ENCODE measurements at places on chromosomes 7 and 10. TPM values are rescaled to one million over a fixed set of nuclear protein-coding genes. Genes with fewer than 3 reads are reported as not detected.
A peak's percentile ranks its signal among the peaks of the same experiment; 100 is the strongest.

SEMA3D gene
- not detected for total RNA-seq

SORCS3 gene
- 0.14 TPM for total RNA-seq

GRCh38 chr7:29865526-29865925 lies 59.2 kb downstream of the WIPF3 start:
- no peak for DNase-seq

GPR85 gene
- total RNA-seq, result not detected

- DNase-seq, result no peak
Measured at GRCh38 chr10:43079856-43080255, 3.0 kb downstream of the RET start.

DNA sequence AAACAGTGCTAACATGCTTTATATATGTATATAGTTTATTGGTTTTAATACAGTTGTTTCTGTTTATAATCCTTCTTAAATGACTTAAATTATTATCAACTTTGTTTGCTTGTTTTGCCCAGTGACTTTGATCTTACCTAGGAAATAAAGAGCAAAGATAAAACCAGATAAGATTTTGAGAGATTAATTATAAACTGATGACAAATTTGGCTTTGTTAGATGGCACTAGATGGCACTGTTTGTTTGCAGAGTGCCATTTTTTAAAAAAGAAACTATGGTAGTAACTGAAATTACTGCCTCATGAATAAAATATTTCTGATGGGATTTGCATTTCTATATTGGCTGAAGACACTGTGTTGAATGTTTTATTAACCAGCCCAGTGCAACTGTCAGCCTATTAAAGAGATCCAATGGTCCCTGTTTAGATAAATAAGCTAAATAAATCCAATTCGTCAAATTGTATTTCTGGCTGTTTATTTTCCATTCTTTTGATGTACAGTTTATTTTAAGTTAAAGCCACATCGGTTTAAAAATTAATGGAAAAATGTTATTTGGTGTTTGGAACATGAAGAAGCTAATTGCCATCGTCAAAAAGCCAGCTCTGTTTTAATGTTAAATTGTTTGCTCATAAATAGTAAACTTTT lies 28.7 kb downstream of the VTI1A start:
- no peak for DNase-seq

PMPCB gene
- 108 TPM for total RNA-seq

GRCh38 chr7:8560501-8560900 lies 127.1 kb downstream of the NXPH1 start:
- DNase-seq, result no peak

CDK1 gene
- total RNA-seq, result 0.31 TPM

SPAM1 gene
- total RNA-seq, result not detected

- no peak for DNase-seq
Measured at GRCh38 chr10:27949528-27950241, 49.2 kb downstream of the ODAD2 start.

DNA sequence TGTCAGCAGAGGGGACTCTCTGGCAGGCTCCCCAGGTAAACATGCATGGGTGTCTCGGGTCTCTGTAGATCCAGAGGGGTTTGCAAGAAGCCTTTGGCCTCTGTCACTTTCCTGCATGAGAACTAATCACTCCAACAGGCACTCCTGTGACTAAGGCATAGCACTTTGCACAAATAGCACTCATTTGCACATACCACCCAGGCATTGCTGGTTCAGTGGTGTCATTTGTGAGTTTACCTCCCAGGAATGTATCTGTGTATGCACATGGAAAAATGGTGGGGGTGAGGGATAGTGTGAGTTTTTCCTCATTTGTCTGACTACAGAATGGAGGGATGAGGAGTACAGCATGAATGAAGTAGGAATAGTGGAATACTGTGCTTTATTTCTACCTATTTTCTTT lies 39.5 kb downstream of the CNNM1 start:
- DNase-seq, result no peak

- DNase-seq, result no peak
Measured at GRCh38 chr10:106973288-106973687, 191.2 kb downstream of the SORCS1 start.

DNA sequence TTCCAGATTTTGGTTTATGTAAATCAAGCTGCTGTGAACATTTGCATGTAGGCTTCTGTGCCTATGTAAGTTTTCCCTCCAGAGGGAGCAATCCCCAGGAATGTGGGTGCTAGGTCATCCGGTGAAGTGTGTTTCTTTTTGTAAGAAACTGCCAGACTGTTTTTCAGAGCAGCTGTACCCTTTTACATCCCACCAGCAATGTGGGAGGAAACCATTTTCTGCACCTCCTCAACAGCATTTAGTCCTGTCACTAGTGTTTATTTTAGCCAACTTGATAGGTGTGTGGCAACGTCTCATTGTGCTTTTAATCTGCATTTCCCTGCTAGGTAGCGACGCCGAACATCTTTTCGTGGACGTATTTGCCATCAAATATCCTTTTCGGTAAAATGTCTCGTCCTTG lies 395.7 kb upstream of the FOXK1 start:
- DNase-seq, result no peak

DNA sequence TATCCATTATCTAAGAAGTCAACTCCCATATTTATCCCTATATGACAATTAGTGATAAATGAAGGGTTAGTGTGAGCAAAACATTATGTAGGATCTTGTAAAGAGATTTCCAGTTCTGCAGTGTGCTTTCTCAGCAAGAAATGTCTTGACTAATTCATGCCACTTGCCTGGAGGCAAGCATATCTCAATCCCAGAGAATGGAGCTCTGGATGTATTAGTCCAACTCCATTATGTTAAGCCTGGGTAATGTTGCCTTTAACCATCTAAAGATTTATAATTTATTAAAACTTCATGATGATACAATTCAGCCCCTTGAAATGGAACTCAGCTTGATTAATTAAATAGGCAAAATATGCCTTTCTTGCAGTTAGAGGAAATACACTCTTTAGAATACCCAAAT lies 1079.9 kb upstream of the LRRTM3 start:
- DNase-seq, result no peak

GRCh38 chr7:141874787-141875186 lies 33.5 kb upstream of the PRSS37 start:
- no peak for DNase-seq

DNA sequence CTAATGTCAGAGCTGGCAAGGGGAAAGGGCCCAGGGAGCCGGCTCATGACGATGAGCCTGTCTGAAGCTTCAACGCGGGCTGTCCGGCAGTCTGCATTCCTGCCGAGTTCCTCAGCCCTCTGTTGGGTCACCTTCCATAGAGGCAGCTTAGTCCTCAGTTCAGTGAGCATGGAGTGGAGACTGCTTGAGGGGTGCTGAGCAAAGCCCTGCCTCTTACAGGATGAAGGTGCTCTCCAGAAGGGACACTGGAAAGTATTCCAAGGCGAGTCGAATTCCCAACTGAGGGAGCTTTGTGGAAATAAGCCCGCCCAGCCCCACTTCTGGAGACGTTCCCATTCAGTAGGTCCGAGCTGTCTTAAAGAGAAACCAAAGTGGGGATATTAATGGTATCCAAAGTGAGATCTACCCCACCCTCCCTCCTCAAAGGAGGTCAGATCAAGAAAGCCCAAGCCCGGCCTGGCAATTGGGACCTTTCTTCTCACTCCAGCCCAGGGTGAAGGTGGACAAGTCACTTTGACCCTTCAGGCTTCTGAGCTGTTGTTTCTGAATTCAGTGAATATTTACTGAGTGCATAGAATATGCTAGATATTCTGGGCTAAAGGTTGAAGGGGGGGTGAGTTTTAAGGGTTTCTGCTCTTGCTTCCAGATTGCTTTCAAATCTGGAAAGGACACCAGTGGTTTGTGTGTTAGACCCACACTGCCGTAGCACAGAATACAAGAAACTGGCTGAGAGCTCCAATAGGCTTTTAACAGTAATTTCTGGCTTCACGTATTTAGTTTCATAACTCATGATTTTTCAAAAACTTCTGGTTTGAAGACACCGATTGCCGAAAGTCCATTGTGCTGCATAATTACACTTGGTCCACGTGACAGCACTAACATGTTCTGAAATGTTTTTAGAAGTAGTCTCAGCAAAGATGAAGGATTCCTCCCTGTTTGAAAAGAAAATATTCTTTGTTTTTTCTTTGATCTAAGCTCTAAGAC lies 3.5 kb downstream of the EGFR start:
- no peak for DNase-seq

DNA sequence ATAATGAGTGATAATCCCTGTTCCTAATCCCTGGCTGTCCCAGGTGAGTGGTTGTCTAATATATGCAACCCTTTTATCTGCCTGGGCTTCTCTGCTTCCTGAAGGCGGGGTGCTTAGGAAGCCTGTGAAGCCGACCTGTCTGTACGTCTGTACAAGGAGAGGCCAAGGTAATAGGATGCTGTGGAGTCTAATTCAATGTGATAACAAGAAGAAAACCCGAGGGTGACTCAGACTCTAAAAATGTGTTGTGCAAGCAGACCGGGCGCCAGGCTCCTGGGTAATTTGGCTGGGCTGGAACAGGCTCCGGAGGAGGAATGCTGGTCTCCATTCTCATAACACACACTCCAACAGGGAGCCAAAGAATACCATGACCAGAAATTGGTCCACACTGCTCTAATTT lies 43.6 kb downstream of the THNSL1 start:
- no peak for DNase-seq

GRCh38 chr7:27185013-27185853 lies at the start of gene HOXA11:
TSS of gene HOXA11 (minus strand) at chr7:27185232. CDS start at chr7:27185144, 88 bp downstream.
- DNase-seq, result no peak

DNA sequence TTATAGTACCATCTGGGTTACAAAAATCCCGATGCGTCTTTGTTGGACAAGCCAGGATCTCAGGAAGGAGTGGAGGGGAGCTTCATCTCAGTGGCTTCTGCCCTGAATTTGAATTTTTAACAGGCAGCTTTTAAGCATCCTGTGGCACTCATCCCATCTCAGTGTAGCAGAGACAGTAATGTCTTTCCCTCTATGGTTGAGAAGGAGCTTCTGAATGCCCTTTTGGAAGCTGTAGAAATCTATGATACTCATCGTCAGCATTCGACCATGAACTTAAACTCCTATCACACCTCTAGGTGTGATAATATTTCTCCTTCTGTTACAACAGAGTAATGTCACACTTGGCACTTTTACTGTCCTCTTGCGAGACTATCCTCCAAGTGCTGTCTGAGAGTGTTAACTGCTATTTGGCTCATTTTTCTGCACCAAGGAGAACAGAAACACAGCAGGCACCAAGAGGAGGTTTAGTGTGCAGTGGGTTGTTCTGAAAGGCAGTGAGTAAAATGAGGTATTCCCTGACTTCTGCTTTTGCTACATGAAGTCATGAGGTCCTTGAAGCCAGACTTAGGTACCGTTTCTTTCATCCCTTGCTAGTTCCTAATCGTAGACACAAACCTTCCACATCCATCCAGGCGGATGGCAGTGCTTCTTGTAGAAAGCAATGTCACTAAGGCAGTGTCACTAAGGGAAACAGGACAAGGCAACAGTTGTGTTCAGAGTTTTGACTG lies 177.4 kb downstream of the CELF2 start:
- no peak for DNase-seq

- DNase-seq, result no peak
Measured at GRCh38 chr10:67297637-67298181, 371.9 kb downstream of the LRRTM3 start.

DNA sequence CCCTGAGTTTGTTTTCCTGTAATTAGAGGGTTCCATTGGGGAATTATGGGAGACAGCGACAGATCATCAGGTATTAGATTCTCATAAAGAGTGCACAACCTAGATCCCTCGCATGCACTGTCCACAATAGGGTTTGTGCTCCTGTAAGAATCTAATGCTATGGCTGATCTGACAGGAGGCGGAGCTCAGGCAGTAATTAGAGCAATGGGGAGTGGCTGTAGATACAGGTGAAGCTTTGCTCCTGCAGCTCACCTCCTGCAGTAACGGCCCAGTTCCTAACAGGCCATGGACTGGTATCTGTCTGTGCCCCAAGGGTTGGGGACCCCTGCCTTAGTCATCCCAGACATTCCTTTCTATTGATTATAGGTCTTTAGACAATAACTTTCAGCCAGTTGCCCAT lies 894 bp upstream of the ZSCAN21 start:
- no peak for DNase-seq

FRG2B gene
- total RNA-seq, result not detected

- DNase-seq, result no peak
Measured at GRCh38 chr7:82549616-82550285, 106.2 kb upstream of the CACNA2D1 start.

- DNase-seq, result no peak
Measured at GRCh38 chr10:75291805-75292204, 56.0 kb upstream of the COMTD1 start.

AKR1C3 gene
- 0.53 TPM for total RNA-seq

DNA sequence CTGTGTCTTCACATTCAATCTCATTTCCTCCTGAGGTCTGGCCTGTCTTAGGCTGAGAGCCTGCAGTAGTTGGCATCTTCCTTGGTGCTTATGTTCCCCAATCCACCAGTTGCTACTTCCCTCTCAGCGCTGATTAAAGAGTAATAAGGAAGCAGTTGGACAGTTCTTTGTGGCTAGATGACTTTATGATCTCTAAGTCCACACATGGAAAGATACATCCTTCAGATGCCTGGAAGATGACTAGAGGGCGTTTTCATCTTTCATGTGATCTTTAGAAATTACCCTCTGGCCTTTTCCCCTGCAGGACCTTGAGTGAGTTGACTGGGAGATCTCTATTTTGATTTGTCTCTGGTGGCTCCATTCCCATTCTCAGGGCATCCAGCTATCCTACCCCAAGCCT lies 204.5 kb downstream of the GRM3 start:
- DNase-seq, result no peak

SPOCK2 gene
- 909 TPM for total RNA-seq

- DNase-seq, result no peak
Measured at GRCh38 chr10:93954299-93954698, 39.4 kb upstream of the PLCE1 start.

TSPAN13 gene
- 0.49 TPM for total RNA-seq

DNA sequence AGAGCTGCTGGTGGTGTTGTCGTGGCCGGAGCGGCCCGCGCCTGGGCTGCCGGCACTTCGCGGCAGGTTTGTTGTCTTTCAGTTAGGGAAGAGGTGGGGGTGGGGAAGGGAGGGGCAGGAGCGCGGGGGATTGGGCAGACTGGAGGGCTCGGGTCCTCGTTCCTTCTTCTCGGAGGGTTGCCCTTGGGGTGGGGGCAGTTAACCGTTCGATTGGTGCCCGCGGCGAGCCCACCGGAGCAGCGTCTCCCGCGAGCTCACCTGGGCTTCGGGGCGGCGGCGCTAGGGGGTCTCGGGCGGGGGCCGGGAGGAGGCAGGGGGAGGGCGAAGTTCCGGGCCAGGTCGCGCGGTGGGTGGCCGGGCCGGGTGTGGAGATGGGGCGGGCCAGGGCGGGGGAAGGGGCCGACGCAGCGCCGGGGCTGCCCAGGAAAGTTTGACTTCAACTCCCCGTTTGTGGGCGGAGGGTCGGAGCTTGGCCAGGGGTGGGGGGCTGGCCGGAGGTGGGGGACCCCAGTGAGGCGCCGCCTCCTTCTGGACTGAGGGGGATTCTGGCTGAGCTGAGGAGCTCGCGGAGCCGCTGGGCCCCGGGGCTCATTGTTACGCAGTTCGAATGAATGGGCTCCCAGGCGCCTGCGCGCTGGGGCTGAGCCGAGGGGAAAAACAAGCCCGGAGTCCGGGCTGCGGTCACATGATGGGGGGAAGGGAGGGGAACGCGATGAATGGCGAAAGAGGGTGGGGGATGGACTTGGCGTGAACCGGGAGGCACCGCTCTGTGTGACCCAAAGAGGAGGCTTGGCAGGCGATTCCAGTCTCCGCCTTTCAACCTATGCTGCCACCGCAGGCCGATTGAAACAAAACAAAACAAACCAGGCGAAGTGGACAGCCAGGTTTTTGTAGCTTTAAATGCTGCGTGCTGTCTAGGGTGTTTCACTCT lies 582 bp downstream of the HBP1 start:
- peak; percentile 84 for DNase-seq

- no peak for DNase-seq
Measured at GRCh38 chr7:18754766-18755165, 259.2 kb downstream of the HDAC9 start.

- no peak for DNase-seq
Measured at GRCh38 chr10:71085689-71086438, 126.5 kb upstream of the UNC5B start.
